ENCODE measurements at places on chromosomes 5 and 9.

DNA sequence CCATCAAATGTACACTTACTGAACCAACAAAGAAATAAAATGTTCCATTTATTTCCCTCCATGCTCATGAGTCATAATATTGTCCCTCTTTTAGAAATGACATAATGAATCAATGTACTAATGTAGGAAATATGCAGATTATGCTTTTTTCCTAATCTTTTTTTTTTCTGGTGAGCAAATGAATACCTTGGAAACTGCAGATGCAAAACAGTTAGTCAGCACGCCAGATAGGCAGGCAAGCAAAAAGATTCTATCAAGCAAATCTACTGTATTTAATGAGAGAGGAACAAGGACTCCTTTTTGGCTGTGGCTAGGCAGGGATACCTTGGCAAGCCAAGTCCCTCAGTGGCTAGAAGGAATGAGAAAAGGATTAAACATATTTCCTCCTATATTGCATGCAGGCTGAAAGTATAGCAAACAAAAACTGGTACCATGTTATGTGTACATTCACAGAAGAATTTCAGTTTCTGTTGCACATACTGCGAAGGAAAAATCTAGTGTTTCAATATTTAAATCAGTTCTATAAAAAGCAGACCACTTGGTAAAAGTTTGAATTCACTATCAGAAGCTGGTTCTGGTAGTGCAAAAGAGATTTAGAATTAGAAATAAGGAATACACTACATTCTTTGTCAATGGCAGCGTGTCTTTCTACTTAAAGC, 605.4 kb downstream of the TLE1 start:
- no peak for DNase-seq

GRCh38 chr5:120446068-120446492, 18.0 kb upstream of the PRR16 start:
- peak; percentile 78 for DNase-seq

- no peak for DNase-seq
These were observed 716 bp downstream of the STX17 start for GRCh38 chr9:99907208-99907532.

GRCh38 chr5:132689513-132689912, 15.7 kb downstream of the IL4 start:
- DNase-seq: no peak

DNA sequence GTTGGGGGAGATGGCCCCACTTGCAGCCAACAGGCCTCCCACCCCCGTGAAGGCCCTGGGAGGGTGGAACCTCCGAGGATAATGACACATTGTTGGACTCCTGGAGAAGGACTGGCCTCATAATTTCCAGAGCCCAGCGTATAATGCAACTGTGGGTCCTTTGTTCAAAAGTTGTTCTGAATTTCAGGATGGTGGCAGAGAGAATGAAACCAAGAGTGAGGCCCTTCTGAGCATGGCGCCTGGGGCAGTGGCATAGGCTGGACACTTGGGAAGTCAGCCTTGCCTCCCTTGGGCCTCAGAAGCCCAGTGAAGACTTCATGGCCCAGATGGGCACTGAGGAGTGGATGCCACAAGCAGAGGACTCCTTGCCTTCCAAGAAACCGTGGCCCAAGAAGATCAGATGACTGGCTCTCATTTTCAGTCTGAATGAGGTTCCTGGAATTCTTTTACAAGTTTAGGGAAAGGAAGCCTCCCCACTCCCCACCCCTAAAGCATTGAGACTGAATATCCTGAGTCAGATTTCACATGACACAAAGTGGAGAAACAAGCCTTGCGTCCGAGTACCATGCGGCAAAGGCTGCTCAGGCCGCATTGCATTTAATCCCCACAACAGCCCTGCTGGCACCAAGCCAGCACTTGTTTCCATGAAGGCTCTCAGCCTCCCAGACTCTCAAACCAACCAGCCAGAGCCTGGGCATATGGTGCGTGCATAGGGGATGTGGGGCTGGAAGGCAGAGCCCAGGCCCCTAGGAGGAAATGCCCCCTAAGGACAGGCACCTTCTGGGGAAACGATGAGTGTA, 96.7 kb upstream of the SMIM23 start:
- no peak for DNase-seq

Measured in A673 (cell line).